ENCODE measurements at places on chromosomes 4 and X.
A peak's percentile ranks its signal among the peaks of the same experiment; 100 is the strongest.

- peak; percentile 9 for DNase-seq
Observed at GRCh38 chr4:130028552-130028951, 932.6 kb downstream of the C4orf33 start.

DNA sequence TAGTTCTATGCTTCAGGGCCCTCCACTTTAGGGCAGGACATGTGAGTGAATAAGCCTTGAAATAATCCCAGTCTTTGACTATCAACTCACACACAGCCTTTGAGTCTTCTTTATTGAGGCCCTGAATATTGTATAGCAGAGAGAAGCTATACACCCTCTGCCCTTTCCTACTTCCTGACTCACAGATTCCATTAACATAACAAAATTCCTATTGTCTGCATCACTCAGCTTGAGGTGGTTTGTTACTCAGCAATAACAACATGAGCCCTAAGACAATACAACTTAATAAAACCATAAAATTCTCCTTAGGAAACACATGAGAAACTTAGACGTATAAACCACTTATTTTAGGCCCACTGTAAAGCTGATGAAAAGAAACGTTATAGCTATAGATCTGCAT, 680.3 kb upstream of the DIAPH2 start:
- DNase-seq = no peak

- no peak for DNase-seq
Observed at GRCh38 chr4:180850318-180850940, 1392.8 kb upstream of the TENM3 start.

DNA sequence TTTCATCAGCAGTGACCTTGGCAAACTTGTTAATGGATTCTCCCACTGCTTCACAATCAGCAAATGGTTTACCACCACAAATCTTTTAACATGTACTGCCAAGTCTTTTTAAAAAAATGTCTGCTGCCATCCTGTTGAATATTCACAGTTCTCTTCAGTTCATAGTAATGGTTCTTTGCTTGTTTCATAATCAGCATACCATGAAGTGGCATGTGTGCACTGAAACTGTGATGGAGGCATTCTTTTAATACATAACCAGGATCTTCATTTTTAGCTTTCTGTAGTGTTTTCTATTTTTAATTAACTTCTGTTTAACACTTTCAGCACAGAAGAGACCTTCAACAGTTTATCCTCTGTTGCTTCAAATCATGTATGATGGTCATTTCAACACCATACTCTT, 230.1 kb upstream of the ARSJ start:
- no peak for DNase-seq

- no peak for DNase-seq
Observed at GRCh38 chr4:153148791-153149190, 55.5 kb upstream of the TRIM2 start.

GRCh38 chrX:38561951-38562719, 793 bp downstream of the TSPAN7 start:
- no peak for DNase-seq

- DNase-seq = no peak
Observed at GRCh38 chrX:131762802-131763234, 218.9 kb downstream of the OR13H1 start.

DNA sequence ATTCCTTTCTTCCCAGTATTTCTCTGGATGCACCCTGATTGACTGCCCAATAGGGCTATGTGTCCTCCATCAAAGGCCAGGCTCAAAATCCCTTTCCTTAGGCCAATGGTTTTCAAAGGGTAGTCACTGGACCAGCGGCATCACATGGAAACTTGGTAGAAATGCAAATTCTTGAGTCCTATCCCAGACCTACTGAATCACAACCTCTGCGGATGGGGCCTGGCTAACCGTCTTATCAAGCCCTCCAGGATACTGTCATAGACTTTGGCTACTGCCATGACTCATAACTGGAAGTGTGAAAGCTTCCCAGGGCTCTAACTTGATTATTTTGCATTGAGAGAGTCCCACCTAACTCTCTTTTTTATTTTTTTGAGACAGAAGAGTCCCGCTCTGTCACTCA, 71.9 kb upstream of the TFDP3 start:
- DNase-seq = no peak

GRCh38 chr4:41217374-41217773, 3.0 kb upstream of the APBB2 start:
- no peak for DNase-seq

DNA sequence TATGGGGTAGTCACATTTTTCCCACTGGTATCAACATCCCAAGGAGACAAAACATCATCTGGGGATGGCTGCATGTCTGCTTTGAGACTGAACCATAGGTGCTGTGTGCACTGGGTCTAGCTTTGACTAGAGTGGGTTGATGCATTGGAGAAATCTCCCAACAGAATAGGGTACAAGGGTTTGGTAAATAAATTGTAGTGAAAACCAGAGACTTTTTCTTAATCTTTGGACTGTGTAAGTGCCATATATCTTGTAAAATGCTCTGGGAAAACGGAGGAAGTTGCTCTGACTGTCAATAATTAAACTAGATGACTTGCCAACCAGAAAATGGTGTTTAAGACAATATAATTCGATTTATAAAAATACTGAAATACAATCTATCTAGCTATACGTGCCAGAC, 1064.0 kb upstream of the SLIT2 start:
- no peak for DNase-seq

- peak; percentile 18 for DNase-seq
Observed at GRCh38 chrX:37796805-37797204, 16.9 kb downstream of the CYBB start.

DNA sequence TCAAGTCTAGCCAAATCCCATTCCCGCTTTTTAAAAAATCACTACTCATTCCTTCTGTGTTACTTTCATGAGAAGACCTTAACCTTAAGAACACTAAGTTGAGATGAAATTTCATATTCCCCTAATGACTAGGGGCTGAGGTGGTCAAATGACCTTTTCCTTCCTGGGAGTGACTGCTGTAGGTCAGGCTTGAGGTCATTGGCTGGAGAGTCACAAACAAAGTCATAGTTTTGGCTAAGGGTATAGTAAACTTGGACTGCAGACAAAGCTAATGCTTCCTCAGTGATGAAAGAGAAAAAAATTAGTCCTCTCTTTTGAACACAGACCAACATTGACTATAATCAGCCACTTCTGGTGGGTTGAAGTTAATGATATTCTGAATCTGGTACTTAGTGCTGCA, 16.0 kb upstream of the FGF2 start:
- DNase-seq = no peak

GRCh38 chrX:18640686-18641085, 31.2 kb downstream of the RS1 start:
- DNase-seq = no peak

- DNase-seq = no peak
Observed at GRCh38 chr4:89353514-89353913, 45.9 kb upstream of the GPRIN3 start.

GRCh38 chrX:28550331-28550872, 36.8 kb upstream of the IL1RAPL1 start:
- no peak for DNase-seq

GRCh38 chr4:105460306-105460705, 13.6 kb downstream of the PPA2 start:
- DNase-seq = no peak

GRCh38 chrX:16458208-16458607, 191.8 kb upstream of the S100G start:
- DNase-seq = no peak

DNA sequence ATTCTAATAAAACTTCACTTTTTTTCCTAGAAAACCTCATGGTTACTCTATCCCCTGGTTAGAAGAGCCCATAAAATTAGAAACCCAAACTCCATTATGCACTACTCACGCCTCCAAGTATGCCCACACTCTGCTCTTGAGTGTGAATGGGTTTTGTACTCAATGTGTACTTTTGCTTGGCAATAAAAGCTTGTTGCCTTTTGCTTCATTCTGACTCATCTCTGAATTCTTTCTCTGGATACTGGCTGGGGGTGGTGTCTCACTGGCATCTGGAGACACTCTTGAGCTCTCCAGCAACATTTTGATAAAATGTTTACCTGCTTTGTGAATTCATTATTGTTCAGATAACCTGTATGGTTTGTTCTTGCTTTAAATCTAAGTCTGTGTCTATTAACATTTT, 963.3 kb downstream of the TRAM1L1 start:
- DNase-seq = peak; percentile 14

- DNase-seq = peak; percentile 6
Observed at GRCh38 chr4:152515678-152516077, 20.2 kb downstream of the FBXW7 start.

DNA sequence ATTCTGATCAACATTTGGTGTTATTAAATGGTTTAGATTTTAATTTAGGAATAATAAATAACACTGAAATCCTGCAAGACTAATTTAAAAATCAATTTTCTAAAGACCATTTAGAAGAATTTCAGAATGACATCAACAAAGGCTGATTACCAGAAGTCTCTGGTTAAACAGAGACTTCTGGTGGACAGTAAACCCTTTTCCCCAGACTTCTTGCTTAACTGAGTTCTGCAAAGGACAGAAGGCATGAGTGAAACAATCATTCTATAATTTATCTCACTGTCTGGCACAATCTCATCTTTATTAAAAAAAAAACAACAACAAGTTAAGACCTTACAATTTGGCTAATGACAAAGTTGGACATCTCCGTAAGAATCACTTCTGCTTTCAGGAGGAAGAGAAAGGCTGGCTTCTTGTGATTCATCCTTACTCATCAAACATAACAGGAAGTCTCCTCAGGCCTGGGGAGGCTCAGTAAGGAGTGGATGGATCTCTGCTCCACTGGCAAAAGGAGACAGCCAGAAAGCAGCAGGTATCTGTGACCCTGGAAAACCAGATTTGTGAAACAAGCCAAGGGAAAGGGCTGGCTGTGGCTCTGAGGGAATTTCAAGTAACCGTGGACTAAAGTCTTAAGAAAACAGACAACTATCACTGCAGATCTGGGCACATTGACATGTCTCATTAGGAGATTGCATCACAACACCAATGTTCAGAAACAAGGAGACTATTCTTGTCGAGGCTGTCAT, 908 bp upstream of the TLR6 start:
- peak; percentile 68 for DNase-seq

GRCh38 chrX:53362449-53362848, 60.0 kb downstream of the SMC1A start:
- no peak for DNase-seq

- peak; percentile 40 for DNase-seq
Observed at GRCh38 chrX:153411255-153411987, at the start of gene ZFP92. ZFP92 (plus strand) TSS chrX:153411472; CDS start chrX:153418323, 6,851 bp downstream.
